ENCODE measurements at places on chromosomes 5 and 9.

GRCh38 chr9:23825700-23826099 is 340 bp downstream of the ELAVL2 start:
- DNase-seq: no peak

DNA sequence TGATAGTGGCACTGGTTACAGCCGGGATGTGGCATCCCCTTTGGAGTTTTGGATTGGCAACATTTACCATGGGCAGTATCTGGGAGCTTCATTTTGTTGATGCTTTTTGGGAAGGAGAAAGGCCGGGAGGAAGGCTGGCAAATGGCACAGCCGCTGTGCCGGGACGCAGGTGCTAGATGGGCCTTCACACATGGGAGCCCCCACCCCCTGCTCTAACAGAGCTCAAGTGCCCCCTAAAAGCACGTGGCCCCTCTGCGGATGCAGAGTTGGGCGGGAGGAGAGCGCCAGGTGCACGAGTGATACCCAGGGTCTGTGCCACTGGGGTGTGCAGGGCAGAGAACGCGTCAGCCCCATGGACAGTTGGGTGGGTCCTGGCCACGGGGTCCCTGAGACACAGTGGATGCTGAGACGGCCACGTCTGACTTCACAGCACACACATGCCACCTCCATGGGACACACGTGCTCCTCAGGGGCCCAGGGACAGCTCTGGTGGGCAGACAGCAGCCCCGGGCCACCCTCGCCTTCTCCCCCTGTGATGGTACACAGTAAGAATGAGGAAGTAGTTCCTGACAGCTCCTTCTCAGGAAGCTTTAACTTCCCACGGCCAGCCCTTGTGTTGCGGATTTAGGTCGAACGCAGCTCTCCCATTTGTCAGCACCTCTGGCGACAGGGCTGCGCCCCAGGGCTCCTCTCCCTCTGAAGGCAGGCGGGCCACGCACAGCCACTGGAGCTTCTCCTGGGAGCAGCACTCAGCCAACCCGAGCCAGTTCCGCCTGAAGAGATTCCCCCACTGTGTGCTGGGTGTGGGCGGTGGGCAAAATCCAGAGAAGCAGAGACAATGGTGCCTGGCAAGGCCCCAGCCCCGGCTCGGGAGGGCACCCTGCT is 10.8 kb downstream of the SLC9A3 start:
- DNase-seq: no peak

DNA sequence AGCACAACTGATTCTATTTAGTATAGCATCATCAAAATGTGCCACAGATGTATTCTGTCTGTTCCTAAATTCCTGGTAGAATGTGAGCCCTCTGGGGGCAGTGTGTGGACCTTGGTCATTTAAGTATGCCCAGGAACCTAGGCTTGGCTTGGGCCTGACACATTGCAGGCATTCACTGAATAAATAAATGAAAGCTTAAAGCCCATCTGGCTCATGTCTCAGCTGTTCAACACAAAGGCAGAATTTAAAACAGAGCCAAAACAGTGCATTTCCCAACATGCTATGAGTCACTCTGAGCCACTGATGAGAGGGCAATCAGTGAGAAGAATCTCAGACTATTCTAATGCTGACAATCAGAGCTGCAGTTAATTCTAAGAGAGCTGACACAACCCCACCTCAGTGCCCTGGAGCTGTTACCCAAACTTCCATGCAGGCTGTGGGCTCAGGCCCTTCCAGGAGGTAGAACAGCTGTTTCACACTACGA is 8.1 kb downstream of the FAM193B start:
- DNase-seq: no peak

- DNase-seq: no peak
Measured at GRCh38 chr9:117485176-117485575, 70.3 kb upstream of the ASTN2 start.

GRCh38 chr5:147712019-147712418 is 70.5 kb downstream of the JAKMIP2 start:
- DNase-seq: no peak

GRCh38 chr5:155953335-155953734 is 373.6 kb upstream of the SGCD start:
- DNase-seq: no peak

- DNase-seq: no peak
Measured at GRCh38 chr5:39846144-39846543, 421.4 kb upstream of the DAB2 start.

GRCh38 chr5:97844797-97845196 is 661.8 kb upstream of the RIOK2 start:
- DNase-seq: no peak

- no peak for DNase-seq
Measured at GRCh38 chr9:14318361-14318760, 4.4 kb upstream of the NFIB start.

DNA sequence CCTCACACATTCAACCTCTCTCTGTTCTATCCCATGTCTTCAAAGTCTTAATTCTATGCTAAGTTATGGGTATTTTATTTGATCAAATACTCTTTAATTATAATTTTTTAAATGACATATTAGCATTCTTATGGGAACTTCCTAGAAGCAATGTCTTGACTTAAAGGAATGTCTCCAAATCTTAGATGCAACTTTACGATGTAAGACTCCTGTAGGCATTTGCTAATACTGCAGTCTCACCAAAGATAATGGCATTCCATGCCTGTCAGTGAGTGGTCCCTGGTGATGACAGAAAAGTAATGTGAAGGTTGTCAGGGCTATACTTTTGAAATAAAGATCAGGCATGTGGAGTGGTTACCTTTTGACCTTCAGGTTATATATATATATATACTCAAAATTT is 1654.2 kb upstream of the WWC1 start:
- no peak for DNase-seq

- DNase-seq: no peak
Measured at GRCh38 chr9:6433410-6433809, 20.4 kb downstream of the UHRF2 start.

DNA sequence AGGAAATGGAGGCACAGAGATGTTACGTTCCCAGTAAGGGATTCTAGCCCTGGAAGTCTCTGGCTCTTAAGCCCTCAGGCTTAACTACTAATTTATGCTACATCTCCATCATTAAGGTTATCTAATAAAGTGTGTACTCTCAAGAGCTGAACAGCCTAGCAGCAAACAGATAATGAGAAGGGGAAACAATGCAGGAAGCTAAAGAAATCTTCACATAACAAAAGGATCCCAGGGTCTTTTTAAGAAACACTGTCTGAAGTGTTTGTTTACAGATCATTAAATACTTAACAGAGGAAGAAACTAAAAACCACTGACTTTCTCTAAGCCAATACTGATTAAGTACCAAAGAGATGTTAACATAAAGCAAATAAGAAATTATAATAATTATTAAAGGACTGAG is 129.0 kb downstream of the PAPPA start:
- no peak for DNase-seq

DNA sequence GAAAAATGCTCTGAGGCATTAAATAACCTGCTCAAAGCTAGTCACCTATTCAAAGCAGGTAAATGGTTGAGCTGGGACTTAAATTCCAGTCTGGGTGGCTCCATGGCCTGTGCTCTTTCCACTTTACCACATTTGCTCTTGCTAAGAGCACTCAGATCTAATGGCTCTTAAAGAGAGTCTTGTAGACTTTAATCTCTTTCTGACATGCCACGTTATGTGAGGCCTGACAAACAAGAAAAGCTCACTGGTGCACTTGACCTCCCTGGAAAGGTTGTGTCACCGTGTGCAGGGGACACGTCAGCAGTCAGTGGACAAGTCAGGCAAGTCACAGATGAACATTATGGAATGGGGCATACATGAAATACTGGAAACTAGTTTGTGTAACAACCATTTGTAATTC is 129.9 kb upstream of the RPS23 start:
- no peak for DNase-seq

DNA sequence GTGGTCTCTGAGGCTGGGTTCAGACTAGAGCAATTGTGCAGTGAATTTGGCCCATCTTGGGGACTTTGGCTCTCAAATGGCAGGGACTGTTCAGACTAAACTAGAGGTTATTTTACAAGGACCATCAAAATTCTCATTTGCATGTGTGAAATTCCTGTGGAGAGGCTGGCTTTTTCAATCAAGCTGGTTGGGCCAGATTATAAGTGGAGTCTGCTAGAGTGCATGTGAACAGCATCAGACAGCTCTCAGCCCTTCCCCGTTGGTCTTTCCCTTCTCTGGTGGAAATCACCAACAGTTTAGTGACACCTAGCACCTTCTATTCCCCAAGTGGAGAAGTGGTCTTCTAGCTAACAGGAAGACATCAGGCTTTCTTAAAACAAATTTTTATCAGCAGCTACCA is 301.3 kb downstream of the CWC27 start:
- DNase-seq: no peak

- no peak for DNase-seq
Measured at GRCh38 chr9:92614763-92615461, 55.0 kb downstream of the IPPK start.

DNA sequence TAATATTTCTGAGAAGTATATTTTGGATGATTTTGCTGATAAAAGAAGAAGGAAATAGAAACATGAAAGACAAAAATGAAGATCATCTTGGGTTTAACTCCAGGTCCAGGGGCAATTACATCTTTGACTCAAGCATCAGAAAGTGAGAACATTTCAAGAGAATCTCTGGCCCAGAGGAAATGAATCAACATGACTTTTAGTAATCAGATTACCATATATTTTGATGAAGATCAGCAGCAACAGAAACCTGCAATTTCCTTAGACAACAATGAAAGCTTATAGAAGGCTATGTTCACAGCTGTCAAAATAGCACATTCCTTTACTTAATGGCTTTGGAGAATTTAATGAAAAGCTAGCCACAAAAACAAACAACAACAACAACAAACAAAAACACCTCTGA is 638.1 kb downstream of the EFNA5 start:
- no peak for DNase-seq

DNA sequence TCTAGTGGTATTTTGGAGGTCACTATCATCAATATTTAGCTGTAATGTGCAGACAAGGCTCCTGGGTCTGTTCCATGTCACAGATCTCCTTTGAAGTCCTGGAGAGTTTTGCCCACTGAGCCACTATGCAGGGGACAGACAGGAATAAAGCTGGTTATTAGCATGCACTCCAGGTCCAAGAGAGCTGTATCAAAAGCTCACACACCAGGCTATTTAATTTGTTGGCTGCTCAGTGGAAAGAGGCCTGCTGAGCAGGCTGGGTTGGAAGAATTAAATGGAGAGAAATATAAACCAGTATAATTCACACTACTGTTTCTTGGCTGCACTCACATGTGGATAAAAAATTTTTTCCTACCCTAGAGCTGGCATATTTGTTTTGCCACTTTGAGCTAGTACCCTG is 113.8 kb upstream of the TAF11L2 start:
- DNase-seq: no peak

DNA sequence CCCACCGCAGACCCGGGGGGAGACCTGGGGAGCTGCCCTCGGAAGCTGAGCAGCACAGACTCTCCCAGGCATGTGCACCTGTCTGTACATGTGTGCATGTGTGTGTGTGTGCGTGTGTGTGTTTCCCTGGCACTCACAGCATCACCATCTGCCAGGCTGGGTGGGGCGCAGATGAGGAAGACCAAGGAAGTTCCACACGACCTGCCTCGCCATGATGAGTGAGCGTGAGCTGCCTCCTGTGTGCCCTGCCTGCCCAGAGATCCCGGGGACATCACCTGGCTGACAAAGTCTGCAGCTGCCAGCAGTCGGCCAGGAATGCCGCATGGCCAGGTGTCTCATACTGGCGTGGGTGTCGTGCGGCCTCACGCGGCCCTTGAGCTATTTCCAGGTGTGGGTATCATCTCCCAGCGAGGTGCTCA is 4.0 kb upstream of the GPSM1 start:
- no peak for DNase-seq

- DNase-seq: no peak
Measured at GRCh38 chr5:76787237-76787636, 31.6 kb upstream of the F2RL1 start.

GRCh38 chr5:150587856-150588595 is 52.4 kb upstream of the SYNPO start:
- DNase-seq: no peak

GRCh38 chr5:149423049-149423793 is 44.1 kb upstream of the IL17B start:
- no peak for DNase-seq

GRCh38 chr9:80218328-80218727 is 646.6 kb downstream of the TLE4 start:
- no peak for DNase-seq

DNA sequence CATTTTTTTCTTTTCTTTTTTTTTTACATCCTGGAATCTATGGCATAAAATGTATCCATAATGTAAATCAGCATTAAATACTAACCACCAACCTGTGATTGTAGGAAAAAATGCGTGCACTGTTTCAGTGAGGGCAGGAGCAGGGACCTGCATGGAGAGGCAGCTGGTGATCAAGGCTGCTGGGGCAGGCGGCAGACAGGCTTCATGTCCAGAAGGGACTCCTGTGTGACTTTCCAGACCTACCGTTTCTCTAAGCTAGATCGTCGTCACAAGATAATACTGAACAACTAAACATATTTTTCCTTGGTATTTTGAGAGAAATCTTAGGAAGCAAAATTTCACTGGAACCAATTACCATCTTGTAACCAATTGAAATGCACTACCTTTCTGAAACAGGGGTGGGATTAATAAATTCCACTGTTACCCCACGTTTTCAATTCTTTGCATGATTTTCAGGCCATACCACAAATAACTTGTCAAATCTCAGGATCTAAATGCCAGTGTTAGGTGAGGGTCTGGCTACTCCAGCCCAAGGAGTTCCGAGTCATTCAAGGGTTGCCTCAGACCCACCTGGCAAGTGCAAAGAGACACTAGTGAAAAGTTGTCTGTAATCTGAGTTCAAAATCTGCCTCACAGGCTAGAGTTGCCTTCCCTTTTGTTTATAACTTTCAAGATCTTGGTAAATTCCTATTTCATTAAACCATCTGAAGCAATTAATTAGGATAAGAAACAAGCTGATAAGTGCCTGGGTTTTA is 198.2 kb downstream of the SEMA5A start:
- DNase-seq: no peak

DNA sequence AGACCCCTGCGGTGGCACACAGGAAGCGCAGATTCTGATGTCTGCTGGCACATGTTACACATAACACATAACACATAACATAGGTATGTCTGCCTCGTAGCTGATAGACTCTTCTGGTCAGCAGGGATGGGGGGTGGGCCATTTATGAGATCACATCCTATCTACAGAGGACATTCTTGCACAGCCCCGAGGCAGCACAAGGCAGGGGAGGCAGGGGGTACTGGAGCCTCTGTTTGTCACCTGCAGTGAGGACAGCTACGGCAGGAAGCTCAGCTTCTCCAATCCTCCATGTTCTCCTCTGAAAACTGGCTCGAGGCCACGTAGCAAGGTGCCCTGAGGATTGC is 16.7 kb upstream of the MED10 start:
- DNase-seq: no peak

DNA sequence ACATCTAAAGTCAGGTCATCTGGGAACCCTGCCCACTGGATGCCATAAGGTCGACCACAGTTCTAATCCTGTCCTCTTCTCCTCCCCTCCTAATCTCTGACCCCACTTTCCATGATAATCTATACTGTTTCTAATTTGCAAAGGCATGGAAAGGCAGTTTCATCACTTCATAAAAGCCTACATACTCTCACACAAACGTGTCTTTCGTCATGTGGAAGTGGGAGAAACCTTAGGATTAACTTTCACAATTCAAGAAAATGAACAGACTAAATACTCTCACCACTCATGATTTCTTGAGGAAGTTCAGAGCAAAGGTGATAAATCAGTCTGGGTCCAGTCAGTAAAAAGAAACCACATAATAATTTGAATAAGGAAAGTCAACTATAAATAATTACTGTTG is 5.5 kb downstream of the FANCC start:
- no peak for DNase-seq

- no peak for DNase-seq
Measured at GRCh38 chr9:135282808-135283207, 195.3 kb downstream of the OLFM1 start.

GRCh38 chr9:121138561-121138960 is 63.1 kb downstream of the RAB14 start:
- DNase-seq: no peak

Data from hematopoietic multipotent progenitor cell treated with erythropoietin and hydrocortisone succinate and interleukin-3 and kit ligand, for 15 days (in vitro differentiated cells).